ENCODE measurements at places on chromosomes 6 and 20.

- DNase-seq, result no peak
Measured at GRCh38 chr6:35398526-35398925, 53.6 kb upstream of the FANCE start.

GRCh38 chr6:25547797-25548196 is 104.2 kb upstream of the SCGN start:
- DNase-seq, result no peak

DNA sequence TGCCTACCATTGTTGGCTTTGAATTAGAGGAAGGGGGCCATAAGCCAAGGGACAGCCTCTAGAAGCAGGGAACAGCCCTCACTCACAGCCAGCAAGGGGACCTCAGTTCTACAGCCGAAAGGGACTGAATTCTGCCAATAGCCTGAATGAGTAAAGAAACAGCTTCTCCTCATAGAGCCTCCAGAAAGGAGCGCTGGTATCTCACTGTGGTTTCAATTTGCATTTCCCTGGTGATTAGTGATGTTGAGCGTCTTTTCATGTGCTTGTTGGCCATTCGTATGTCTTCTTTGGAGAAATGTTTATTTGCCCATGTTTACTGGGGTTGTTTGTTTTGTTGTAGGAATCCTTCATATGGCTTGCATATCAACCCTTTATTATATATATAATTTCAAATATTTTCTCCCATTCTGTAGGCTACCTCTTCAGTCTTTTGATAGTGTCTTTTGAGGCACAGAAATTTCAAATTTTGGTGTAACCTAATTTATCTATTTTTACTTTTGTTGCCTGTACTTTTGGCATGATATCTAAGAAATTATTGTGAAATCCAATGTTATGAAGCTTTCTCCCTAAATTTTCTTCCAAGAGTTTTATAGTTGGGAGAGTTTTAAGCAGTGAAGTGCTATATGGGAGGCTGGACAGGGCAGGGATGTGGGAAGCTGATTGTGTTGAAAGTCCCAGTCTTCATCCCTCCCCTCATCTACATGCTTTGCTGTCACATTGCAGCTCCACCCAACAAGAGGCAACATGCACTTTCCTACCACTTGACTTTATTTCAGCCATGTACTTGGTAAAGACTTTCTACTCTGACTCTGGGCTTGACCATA is 82.3 kb upstream of the SHLD1 start:
- DNase-seq, result no peak

GRCh38 chr20:2305479-2305878 is 9.7 kb downstream of the TGM3 start:
- DNase-seq, result no peak

DNA sequence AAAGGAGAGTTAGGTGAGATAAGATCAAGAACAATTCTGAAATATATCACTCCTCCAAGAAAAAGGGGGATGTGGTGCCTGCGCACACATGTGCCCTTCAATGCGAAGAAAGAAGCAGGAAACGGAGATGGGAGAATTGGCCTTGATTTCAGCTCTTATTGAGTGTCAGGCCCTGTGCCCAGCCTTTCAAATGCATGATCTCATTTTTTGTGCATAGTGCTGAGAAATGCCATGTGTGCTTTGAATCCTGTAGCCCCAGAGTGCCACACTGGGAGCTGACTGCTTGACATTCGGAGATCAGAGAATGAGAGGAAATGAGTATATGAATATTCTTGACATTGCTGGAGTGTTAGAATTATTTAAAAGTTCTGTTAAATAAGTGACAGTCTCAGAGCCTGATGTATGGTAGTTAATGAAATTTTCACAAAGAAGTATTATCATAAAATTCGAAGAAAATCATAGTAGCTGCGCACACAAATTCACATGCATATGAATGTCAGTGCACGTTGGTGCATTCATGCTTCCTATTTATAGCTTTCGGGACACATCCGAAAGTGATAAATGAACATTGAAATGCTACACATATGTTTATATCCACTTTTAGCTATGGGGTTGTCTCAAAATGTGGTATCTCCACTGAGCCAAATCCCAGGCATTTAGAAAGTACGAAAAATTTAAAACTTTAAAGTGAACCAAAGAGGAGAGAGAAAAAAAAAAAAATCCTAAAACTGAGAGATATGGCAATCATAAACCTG is 172.0 kb downstream of the KCNQ5 start:
- no peak for DNase-seq

DNA sequence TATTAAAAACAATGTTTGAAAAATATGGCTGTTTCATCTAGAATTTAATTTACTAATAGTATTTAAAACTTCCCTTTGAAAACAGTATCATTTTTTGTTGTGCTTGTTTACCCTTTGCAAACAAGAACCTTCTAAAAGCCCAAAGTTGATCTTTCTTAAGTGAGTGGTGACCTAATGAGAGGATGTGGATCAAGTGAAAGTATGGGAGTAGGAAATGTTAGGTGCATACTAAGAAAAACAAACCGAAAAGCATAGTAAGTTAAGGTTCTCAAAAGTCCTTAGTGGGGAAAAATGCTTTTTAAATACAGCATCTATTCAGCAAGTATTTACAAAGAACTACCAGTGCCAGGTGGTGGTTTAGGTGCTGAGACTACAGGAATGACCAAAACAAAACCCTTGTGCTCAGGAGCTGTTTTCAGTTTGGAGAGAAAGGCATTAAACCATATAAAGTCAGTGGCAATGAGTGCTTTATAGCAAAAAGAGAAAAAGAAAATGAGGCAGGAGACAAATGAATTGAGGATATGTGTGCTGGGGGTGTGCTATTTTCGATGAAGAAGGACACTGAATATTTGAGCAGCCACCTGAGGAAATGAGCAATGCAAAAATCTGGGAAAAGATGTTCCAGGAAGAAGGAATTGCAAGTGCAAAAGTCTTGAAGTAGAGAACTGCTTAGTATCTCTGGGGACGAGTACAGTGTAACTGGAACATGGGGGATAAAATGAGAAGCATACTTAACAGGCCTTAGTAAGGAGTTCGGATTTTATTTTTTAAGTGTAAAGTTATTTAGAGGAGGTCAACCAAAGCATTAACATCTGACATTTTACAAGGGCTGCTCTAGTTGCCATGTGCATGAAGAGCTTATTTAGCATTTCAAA is 24.0 kb downstream of the RNF146 start:
- no peak for DNase-seq

- DNase-seq, result peak; percentile 22
Measured at GRCh38 chr20:52001999-52002666, 189.4 kb downstream of the ZFP64 start.

DNA sequence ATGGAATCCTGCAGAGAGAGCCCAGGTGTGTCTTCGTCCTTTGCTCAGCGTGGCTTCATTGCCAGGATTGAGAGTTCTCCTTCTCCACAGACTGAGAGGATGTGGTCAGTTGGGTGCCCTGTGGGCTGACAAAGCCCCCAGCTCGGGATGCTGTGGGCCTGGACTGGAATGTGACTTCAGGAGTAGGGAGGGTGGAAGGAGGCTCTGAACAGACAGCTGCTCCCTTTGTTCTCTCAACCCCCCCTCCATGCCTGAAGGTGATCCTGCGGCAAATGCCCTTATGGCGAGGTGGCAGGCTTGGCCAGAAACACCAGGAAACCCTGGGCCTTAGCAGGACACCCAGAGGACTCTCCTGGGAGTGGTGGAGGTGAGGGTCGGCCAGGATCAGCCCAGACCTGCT is 1.8 kb upstream of the CST5 start:
- no peak for DNase-seq

DNA sequence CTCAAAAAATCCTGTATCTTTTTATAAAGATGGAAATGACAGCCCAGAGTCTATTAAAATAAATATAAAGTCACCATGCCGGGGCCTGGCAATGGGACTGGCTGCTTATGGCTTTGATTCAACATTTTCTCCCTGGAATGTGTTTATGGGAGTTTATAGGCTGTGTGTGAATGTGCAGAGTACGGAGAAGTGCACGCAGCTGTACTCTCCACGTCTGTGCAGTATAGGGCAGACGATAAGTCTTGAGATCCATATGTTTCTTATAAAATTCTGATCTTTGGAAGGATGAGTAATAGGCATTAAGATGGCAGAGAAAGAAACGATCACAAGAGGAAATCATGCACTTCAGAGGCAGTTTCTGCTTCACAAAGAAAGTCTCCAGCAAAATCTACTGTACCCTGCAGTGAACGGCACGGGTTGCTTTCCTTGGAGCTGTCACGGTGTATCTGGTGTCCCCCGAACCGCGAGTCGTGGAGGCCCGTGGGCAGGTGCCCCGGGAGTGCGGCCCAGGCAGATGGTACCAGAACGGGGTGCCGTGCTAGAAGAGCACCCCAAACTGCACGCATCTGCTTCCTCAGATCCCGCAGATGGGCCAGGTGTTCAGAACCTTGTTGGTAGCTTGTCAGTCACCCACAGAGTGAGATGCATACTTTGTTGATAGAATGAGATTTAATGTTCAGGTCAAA is 382.5 kb downstream of the TAF4 start:
- no peak for DNase-seq

- DNase-seq, result no peak
Measured at GRCh38 chr6:134835993-134836392, 113.9 kb downstream of the ALDH8A1 start.

- DNase-seq, result no peak
Measured at GRCh38 chr6:93423542-93423941, 4.2 kb upstream of the EPHA7 start.

DNA sequence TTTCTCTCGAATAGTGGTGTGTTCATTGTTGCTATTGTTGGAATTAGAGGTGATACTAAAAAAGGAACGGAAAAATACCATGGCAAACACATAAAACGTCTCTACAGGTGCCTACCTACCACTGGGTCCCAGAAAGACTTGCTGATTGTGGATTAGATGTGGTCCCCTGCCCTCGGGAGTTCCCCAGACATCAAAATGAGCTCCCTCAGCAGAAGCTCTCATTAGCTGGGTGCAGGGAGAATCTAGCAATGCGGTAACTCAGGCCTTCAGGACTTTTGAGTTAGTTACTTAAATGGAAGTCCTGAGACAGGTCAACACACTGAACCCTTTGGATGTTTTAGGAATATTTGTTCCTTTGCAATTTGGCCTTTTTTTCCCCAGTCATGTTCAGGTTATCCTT is 6.1 kb downstream of the IRF4 start:
- DNase-seq, result no peak

GRCh38 chr6:25078141-25078540 is 142.4 kb upstream of the RIPOR2 start:
- DNase-seq, result no peak

- DNase-seq, result no peak
Measured at GRCh38 chr6:146856296-146856695, 257.5 kb downstream of the ADGB start.

DNA sequence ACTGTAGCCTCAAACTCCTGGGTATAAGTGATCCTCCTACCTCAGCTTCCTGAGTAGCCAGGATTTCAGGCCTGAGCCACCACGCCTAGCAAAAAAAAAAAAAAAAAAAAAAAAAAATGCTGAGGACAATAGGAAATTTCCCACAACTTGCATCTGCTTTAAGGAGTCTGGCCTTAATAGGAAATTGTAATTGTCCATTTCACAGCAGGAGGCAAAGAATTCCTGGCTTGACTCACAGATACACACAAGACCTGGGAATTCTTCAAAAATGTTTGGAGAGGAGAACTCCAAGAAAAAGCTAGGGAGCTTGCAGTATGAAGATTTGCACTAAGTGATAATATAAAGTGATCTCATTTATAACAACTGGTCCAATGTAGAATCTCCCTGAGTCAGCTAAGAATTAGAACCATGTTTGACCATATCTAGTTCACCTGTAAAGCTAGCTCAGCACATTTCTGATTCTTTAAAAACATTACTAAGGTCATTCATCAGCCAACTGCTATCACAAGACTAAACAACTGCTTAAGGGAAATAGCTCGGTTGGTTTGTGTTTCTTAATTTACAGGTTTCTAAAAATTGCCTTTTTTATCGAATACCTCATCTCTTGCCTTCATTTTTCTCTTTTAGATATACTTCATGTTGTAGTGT is 80.2 kb upstream of the SLC2A12 start:
- DNase-seq, result no peak

GRCh38 chr20:6277661-6278240 is 154.9 kb upstream of the FERMT1 start:
- DNase-seq, result no peak

GRCh38 chr6:54618572-54618971 is 228.0 kb upstream of the FAM83B start:
- DNase-seq, result no peak
